AG10803 (cell line): ENCODE measurements at places on chromosomes 2 and 18.
A peak's percentile ranks its signal among the peaks of the same experiment; 100 is the strongest.

- DNase-seq = peak; percentile 89
These were observed 157.4 kb downstream of the AFF3 start for GRCh38 chr2:99984799-99985515.

- DNase-seq = no peak
These were observed 56.3 kb upstream of the LAPTM4A start for GRCh38 chr2:20107776-20108175.

DNA sequence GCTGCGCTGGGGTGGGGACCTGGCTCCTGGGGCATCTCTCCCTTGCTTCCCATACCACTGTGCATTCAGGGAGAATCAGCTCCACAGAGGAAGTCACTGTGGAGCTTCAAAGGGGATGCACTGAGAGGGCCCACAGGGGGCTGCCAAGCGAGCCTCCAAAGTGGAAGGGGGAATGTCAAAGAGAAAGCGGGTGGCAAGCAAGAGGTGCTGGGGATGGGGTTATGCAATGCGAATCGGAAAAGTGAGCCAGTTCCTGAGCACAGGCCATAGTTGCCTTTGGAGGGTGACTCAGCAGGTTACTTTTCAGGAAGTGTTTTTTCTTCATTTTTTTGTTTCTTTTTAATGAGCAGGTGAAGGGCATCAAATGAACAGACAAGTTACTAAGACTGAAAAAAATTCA, 17.6 kb downstream of the PMAIP1 start:
- DNase-seq = no peak

- no peak for DNase-seq
These were observed 217.5 kb downstream of the GLI2 start for GRCh38 chr2:120953066-120953756.

GRCh38 chr2:120404941-120405758, 59.2 kb downstream of the INHBB start:
- DNase-seq = no peak

GRCh38 chr2:210617732-210618330, 61.4 kb downstream of the CPS1 start:
- DNase-seq = peak; percentile 55

- DNase-seq = no peak
These were observed 47.5 kb downstream of the RAB31 start for GRCh38 chr18:9755615-9756014.

DNA sequence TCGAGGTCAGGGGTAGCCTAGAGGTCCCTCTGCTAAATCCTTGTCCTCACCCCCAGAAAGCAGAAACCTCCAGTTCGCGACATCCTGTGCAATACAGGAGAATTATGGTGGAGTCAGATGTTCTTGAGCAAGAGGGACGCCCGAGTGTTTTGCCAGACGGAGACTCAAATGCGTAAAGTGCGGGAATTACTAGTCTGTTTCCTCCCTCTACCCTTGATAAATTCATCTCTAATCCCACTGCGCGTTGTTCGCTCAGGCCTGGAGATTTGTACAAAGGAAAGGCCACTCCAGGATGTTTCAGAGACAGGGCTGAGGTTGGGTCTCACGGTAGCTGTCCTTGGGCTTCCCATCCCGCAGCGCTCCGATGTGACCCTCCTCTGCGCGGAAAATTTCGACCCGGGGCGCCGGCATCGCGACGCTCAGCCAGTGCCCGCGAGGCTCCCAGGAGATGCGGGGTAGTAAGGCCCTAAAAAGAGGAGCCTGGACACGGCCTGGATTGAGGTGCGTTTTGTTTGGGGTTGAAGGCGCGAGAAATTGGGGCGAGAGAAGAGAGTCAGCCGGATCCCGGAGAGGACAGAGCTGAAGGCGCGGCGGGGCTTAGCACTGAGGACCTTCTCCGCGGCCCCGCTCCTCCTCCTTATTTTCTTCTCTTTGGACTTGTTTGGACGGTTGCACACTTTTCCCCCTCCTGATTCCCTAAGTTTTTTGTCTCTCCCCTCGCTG, 2.6 kb upstream of the NEUROD1 start:
- DNase-seq = no peak

GRCh38 chr18:71075147-71075546, 786.3 kb downstream of the SOCS6 start:
- DNase-seq = no peak
